ENCODE measurements at places on chromosomes 12 and 14.

DNA sequence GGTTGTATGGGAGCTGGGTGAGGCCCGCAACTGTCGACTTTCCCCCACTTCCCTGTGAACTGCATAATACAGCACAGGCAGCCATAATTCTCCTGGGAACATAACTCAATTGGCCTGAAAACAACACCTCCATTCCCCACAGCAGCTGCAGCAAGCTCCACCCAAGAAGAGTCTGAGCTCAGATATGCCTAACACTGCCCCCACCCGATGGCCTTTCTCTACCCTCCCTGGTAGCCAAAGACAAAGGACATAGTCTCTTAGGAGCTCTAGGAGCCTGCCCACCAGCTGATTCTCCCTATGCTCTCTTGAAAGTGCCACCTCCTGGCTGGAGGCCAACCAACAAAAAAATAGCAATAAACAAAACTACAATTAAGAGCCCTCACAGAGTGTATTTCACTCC is 542.7 kb upstream of the LMO3 start:
- DNase-seq: no peak

- no peak for DNase-seq
These were observed 19.0 kb downstream of the ASB2 start for GRCh38 chr14:93957333-93957710.

DNA sequence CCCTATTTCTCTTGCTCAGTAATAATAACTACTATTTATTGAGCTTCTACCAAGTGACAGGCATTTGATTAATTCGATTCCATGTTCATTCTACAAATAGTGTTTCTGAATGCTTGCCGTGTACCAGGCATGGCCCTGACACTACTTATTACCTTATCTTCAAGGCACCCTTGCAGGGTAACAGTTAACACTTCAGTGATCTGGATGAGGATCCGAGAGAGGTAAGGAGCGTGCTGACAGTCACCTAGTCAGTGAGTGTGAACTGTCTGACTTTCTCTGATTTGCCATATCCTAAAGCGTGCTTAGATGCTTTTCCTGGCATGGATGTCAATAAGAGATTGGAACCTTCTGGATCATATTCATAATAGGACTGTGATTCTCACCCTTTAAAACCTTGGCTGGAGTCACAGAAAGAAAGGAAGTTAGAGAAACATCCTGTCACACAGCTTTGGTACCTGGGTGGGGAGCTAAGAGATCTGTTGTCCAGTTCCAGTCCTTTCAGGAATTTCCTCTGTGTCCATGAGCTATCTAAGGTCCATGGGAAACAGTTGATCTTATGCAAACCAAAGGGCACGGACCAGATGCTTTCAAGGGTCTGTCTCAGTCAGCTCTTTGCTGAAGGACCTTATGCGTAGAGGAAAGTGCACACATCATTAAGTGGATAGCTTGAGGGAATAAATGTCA is 54.8 kb downstream of the PPFIBP1 start:
- no peak for DNase-seq

- DNase-seq: no peak
These were observed 101.6 kb downstream of the OTX2 start for GRCh38 chr14:56708704-56709103.

GRCh38 chr14:89965839-89966238 is 10.1 kb downstream of the TDP1 start:
- no peak for DNase-seq

DNA sequence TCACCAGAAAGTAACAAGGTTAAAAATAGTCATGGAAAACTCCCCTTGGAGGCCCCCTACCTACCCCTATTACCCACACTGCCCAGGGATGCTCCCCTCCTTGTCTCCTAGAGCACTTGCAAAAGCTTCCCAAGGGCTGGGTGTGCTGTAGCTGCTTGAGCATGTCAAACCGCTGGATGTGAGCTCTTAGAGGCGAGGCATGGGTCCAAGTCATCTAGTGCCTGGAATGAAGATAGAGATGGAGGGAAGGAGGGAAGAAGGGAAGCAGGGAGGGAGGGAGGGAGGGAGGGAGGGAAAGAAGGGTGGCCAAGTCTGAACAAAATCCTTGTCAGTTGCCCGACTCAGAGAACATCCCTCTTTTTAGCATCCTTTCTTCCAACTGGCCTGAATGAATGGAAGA is 43.1 kb downstream of the LTBP2 start:
- DNase-seq: no peak

DNA sequence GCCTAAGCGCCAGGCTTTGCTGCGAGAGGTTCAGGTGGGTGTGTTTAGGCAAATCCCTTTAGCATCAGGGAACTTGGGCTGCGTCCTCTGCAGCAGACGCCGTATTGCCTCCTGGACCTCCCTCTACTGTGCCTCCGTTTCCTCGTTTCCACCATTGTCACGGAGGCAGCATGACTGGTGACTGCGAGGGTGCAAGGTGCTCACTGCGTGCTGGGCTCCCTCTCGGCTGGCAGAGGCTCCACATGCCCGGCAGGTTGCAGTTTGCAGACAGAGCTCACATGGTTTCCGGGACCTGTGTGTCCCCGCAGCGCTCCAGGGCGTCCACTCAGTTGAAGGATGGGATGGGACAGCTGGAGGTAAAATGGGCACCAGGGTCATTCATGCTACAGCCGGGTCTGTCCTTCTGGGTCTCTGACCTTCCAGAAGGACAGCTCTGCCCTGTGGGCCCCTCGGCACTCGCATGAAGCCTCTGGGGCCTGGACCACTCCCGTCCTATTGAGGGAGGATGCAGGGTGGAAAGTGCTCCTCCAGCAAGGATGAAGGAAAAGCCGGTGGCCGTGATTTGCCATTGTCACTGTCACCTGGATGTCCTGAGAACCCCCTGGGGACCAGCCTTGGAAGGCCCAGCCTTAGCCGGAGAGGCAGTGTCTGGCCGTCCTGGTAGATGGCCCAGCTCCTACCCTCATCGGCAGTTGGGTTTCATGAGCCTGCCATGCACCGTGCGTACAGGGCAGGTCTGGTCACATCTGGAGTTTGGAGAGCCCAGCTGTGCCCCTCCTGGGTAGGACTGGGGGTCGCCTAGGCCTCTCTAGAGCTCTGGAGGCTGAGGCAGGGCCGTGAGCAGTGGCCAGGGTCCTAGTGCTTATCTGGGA is 146.5 kb downstream of the KIF26A start:
- DNase-seq: no peak

DNA sequence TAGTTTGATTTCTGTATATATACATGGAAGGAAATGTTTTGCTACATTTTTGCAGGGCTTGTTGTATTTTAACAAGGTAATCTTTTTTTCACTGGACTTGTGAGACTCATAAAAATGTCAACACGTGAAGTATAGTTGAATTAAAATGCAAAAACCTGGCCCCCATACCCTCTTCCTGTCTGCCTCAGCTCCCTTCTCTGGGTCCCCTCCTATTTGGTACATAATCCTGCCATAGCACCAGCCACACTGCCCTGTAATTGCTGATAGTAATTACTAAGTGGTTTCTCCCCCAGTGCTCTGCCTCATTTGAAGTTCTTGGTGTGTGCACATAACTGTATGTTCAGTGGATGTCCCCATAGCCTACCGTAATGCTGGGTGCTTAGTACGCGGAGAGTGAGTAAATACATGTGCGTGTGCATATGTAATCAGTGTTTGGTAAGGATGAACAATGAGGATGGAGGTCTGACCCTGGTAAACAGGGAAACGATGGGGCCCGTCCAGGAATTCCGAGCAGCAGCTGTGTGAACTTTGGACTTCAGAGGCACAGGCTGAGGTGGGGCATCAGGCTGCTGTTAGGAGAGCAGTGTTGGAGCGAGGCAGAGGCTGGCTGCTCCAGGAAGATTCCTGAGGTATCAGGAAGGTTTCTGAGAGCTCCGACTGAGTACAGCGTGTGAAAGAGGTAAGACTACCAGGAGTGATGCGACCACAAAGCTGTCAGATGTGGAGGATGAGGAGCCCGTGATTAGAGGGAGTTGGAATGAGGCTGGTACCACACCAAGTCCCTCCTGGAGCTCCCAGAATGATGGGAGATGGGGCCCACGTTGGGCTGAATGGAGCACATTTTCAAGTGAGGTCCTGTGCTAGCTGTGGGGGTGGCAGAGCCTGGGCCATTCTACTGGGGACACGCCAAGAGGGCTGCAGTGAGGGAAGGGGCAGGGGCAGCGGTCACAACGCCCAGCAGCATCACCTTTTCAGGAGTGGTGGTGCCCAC is 106.8 kb downstream of the PELI2 start:
- DNase-seq: no peak

GRCh38 chr12:45730084-45730347 is 510 bp downstream of the ARID2 start:
- DNase-seq: peak; percentile 10

- DNase-seq: no peak
These were observed 256.6 kb downstream of the NAV3 start for GRCh38 chr12:78087363-78087675.

DNA sequence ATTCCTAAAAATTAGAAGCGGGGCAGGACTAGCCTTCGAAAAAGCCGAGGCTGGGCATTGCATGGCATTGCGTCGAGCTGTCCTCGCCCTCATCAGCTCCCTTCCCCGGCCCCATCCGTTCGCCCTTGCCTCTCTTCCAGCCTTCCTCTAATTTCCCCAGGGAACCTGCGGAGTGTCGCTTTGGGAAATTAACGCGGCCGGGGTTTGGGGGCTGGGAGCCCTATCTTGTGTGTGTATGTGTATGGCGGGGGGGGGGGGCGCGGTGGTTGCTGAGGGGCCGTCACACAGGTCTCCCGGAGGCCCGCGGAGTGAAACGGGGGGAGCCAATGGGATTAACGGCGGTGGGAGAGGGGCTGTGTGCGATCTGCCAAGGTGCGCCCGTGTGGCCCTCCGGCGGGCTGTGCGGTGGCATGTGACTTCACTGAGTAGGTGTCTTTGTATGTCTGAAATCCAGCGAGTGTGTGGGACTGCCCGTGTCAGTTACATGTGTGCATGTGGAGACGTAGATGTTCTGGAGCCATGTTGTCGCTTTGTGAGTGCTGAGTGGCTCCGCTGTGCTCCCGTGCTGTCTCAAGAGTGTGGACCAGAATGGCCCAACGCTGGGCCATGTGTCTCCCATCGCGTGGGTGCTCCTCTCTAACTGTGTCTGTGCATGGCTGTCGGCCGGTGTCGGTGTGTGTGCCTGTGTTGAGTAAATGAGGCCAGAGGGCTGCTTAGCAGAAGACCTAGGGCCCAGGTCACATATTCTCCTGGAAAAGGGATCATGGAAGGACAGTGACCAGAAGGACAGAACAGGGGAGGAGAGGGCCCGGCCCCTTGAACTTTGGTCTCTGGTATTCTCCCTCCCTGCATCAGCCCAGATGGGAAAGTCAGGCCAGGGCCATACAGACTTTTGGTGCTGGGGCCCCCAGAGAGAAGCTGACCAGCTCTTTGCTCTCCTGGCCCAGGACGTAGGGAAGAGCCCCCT is 1.5 kb downstream of the PTMS start:
- DNase-seq: no peak

DNA sequence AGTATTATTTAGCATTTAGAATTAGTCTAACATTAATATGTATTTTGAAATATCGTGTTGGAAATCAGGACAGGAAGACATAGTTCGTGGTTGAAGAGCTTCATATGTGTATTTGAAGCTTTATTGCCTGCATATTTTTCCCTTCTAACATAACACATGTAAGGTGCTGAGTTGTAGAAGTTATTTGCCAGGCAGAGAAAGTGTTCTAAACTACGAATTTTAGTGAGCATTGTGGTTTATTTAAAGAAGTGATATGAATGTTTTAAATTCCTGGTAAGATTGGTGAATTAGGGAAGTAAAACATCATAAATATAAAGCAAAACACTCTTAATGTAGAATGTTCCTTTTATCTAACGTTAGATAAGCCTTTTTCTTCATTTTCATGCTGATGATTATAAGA is 2.5 kb downstream of the RASSF3 start:
- no peak for DNase-seq

GRCh38 chr12:77842430-77842829 is 11.7 kb downstream of the NAV3 start:
- DNase-seq: no peak

GRCh38 chr12:10158406-10158805 is 13.5 kb downstream of the OLR1 start:
- no peak for DNase-seq

GRCh38 chr12:16163146-16163545 is 114.3 kb downstream of the SLC15A5 start:
- no peak for DNase-seq

DNA sequence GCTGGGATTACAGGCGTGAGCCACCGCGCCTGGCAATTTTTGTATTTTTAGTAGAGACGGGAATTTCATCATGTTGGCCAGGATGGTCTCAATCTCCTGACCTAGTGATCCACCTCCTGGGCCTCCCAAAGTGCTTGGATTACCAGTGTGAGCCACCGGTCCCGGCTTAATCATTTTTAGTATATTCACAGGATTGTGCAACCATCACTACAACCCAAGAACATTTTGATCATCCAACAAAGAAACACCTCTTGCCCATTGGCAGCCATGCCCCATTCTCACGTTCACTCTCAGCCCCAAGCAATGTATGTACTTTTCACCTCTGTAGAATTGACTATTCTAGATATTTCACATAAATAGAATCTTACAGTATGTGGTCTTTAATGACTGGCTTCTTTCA is 19.9 kb downstream of the SP1 start:
- no peak for DNase-seq

GRCh38 chr12:108853981-108854446 is 3.4 kb downstream of the SSH1 start:
- no peak for DNase-seq

DNA sequence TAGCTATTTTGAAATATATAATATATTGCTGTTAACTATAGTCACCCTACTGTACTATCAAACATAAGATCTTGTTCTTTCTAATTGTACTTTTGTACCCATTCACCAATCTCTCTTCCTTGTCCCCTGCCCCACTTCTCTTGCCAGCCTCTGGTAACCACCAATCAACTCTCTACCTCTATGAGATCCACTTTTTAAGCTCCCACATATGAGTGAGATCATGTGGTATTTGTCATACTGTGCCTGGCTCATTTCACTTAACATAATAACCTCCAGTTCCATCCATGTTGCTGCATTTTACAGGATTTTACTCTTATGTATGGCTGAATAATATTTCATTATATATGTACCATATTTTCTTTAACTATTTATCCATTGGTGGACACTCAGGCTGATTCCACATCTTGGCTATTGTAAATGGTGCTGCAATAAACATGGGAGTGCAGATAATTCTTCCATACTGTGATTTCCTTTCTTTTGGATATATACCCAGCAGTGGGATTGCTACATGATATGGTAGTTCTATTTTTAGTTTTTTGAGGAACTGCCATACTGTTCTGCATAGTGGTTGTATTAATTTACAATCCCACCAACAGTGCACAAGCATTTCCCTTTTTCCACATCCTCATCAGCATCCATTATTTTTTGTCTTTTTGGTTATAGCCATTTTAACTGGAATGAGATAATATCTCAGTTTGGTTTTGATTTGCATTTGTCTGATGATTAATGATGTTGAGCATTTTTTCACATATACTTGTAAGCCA is 33.5 kb upstream of the SPIC start:
- DNase-seq: no peak
